ENCODE measurements at places on chromosomes 12 and 14. TPM values are rescaled to one million over a fixed set of nuclear protein-coding genes. Genes with fewer than 3 reads are reported as not detected.

- H3K4me3 ChIP-seq: no peak overlapping the region
- no peaks in the 10 kb centered on the region for H3K27me3 ChIP-seq
- no peaks in the 10 kb centered on the region for H3K4me1 ChIP-seq
- H3K27ac ChIP-seq: no peak overlapping the region
- H3K36me3 ChIP-seq: no peaks in the 10 kb centered on the region
Observed at GRCh38 chr14:79166171-79166570, 996.0 kb downstream of the NRXN3 start.

DNA sequence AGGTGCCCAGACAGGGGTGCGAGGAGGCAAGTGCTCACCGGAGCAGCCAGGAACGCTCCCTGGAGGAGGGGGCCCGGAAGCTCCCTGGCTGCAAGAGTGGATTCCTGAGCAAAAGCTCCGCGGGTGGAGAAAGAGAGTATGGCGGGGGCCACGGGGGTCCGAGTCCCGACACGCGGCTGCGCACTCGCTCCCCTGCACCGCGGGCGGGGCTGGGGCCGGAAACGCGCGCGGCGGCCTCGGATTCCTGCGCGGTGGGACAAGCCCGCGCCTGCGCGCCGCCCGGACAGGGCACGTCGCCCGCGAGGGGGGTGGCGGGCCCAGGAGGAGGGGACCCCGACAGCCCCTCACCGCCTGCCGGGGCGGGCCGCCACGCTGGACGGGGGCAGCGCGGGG is 27.8 kb upstream of the GPR132 start:
- peaks cover 9% of the 10 kb centered on the region for H3K27me3 ChIP-seq

DNA sequence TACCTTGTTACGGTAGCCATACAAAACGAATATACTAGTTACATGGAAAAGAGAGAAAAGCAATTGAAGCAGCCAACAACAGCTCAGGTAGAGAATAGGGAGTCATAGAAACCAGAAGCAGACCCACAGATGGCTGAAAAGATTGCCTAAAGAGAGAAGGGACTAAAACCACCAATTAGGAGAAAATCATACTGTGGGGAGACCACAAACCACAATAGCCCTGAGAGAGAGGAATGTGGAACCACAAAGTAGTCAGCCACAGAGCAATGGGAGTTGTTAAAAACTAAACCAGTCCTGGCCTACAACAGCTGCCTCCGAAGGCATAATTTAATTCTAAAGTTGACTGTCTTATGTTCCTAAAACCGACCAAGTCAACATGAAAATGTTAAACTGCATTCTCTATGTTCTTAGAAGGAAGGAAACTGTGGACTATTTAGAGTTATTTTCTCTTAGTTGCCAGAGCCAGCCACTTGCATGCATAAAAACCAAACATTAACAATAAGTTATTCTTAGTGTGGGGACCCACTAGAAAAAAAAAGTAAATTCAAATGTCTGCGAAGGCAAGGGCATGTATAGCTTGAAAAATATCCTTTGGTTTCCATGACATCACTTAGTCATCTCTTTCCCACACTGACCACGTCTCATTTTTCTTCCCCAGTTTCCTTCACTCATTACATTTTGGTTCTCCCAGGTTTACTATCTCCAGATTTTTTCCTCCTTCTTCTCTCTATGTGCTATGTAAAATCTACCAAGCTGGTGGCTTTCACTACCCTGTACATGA is 398.1 kb downstream of the NOVA1 start:
- H3K36me3 ChIP-seq: no peaks in the 10 kb centered on the region
- no peaks in the 10 kb centered on the region for H3K4me1 ChIP-seq
- H3K27me3 ChIP-seq: peaks cover 10% of the 10 kb centered on the region
- DNase-seq: no peak

DNA sequence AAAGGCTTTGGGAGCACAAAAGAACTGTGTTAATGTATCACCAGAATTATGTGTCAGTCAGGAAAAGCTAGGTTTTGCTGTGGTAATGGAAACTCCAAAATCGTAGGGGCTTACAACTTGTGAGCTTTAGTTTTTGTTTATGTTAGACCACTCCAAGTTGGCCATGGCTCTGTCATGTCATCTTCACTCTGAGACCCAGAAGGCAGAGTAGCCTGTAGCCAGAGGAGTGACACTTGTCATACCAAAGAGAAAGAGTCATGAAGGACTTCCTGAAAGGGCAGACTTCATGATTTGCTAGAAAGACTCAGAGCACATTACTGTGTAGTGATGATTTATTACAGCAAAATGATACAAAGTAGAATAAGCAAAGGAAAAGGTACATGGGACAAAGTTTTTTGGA is 133.6 kb upstream of the SSTR1 start:
- no peak overlapping the region for H3K4me3 ChIP-seq
- no peaks in the 10 kb centered on the region for H3K4me1 ChIP-seq
- no peak overlapping the region for H3K27ac ChIP-seq
- DNase-seq: no peak

DNA sequence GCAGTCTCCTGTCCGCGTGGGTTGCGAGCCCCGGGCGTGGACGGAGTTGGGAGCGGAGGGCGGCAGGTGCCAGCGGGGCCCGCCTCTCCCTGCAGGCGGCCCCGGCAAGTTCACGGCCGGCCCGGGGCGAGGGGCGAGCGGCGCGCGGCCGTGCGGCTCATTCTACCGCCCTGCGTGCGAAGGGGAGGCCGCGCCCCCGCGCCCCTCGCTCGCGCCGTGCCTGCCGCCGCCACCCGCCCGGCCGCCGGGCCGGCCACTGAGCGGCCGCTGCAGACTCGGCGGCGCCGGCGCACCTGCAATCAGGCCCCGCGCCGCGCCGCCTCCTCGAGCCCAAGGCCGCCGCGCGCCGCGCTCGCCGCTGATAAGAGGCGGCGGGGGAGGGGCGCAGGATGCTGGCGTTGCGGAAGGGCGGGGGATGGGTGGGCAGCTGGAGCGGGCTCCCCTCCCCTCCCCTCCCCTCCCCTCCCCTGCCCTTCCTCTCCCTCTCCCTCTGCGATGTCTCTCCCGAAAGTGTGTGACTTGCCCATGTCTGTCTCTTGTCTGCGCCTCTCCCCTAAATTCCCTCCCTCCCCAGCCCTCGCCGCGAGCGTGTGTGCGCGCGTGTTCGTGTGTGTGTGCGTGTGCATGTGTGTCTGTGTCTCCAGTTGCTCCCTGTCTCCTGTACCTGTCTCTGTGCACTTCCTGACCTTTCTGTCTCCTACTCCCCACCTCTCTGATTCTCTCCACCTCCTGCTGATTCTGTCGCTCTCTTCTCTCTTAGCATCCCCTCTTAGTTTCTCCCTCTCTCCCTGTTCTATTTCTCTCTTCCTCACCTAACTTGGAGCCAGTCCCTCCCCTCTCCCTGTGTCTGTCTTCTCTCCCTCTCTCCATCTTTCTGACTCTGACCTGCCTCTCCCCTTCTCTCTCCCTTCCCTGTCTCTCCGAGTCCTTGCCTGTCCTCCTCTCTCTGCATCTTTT is 768.1 kb upstream of the TBX3 start:
- DNase-seq: no peak
- no peaks in the 10 kb centered on the region for H3K36me3 ChIP-seq
- H3K4me3 ChIP-seq: no peak overlapping the region

DNA sequence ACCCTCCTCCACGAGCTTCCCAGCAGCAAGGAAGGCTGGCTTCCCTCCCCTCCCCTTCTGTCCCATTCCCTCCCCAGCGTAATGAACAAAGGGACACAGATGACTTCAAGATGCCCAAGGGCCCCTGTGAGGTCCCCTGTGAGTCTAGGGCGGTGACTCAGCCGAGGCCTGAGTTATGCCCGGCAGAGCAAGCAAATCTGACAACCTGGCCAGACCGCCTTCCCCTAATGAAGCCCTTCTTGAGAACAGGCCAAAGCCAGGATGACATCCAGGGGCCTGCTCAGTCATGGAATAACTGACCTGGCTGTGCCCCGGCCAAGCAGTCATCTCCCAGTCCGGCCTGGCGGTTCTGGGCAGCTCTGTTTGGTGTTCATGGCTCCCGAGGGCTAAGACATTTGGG is 89.2 kb downstream of the DICER1 start:
- no peaks in the 10 kb centered on the region for H3K36me3 ChIP-seq
- H3K27me3 ChIP-seq: peaks cover 9% of the 10 kb centered on the region
- no peaks in the 10 kb centered on the region for H3K4me1 ChIP-seq
- H3K27ac ChIP-seq: no peak overlapping the region
- no peak overlapping the region for H3K4me3 ChIP-seq
- no peak for DNase-seq

CISTR gene
- not detected for total RNA-seq

DNA sequence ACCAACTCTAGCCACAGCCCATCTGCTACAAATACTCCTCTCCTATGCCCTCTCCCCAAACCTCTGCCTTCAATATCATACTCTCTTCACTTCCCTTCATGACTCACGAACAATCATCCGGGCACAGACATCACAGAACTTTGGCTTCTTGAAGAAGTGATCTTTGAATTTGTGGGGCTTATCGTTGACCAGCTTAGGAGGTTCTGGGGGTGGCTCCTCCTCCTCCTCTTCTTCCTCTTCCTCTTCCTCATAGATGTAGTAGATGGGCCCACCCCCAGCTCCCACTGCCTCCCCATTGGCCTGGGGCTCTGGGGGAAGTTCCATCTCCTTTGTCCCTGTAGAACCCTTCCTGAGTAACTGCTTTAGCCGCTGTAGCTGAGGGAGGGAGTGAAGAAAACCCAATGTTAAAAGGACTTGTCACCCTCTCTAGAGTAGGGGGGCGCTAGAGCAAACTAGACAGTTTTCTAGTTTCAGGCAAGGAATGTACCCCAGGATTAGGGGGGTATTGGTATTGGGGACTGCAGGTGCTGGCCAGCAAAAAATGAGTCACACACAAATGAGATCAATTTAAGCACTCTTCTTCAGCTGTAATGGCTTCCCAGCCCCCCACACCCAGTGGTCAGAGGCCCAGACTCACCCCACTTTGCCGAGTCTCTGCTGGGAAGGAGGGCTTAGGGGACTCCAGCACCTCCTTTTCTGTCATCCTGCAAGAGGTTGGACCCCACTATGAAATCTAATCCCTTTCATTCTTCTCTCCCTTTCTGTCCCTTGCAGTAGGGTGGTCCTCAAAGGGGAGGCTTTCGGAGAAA is 1.8 kb downstream of the STAC3 start:
- no peak overlapping the region for H3K27ac ChIP-seq
- peaks cover 9% of the 10 kb centered on the region for H3K36me3 ChIP-seq
- H3K4me1 ChIP-seq: peaks cover 10% of the 10 kb centered on the region
- no peak for DNase-seq

DNA sequence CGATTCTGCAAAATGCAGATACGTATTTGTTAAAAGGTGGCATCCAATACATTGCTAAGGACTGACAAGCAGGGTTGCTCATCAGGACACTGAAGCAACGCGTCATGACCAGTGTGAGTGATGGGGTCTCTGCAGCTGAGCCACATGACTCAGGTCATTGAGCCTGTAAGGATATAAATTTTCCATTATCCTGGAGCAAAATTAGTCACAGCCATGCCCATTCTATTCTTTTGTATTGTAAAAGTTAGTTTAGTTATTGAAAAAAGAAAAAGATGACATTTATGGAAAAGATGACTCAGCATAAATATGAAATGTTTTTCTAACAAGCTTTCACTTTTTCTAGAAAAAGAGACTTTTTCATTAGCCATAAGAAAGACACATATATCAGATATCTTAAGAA is 268.0 kb upstream of the TMEM132C start:
- no peaks in the 10 kb centered on the region for H3K27me3 ChIP-seq
- no peak overlapping the region for H3K4me3 ChIP-seq

GRCh38 chr12:117473856-117474255 is 112.4 kb upstream of the NOS1 start:
- no peaks in the 10 kb centered on the region for H3K36me3 ChIP-seq
- DNase-seq: no peak
- H3K27me3 ChIP-seq: no peaks in the 10 kb centered on the region

- no peak overlapping the region for H3K4me3 ChIP-seq
- peaks cover 16% of the 10 kb centered on the region for H3K4me1 ChIP-seq
- no peak for DNase-seq
Observed at GRCh38 chr12:104372061-104372720, 68.7 kb downstream of the EID3 start.

P2RX4 gene
- total RNA-seq: 19.5 TPM

- no peaks in the 10 kb centered on the region for H3K27me3 ChIP-seq
- no peak for DNase-seq
- H3K4me1 ChIP-seq: no peaks in the 10 kb centered on the region
- H3K4me3 ChIP-seq: no peak overlapping the region
- no peaks in the 10 kb centered on the region for H3K36me3 ChIP-seq
- H3K27ac ChIP-seq: no peak overlapping the region
Observed at GRCh38 chr12:59927032-59927431, 331.2 kb downstream of the SLC16A7 start.

- no peaks in the 10 kb centered on the region for H3K27me3 ChIP-seq
- H3K4me3 ChIP-seq: no peak overlapping the region
- no peak overlapping the region for H3K27ac ChIP-seq
Observed at GRCh38 chr14:85214471-85214870, 315.5 kb upstream of the FLRT2 start.

DNA sequence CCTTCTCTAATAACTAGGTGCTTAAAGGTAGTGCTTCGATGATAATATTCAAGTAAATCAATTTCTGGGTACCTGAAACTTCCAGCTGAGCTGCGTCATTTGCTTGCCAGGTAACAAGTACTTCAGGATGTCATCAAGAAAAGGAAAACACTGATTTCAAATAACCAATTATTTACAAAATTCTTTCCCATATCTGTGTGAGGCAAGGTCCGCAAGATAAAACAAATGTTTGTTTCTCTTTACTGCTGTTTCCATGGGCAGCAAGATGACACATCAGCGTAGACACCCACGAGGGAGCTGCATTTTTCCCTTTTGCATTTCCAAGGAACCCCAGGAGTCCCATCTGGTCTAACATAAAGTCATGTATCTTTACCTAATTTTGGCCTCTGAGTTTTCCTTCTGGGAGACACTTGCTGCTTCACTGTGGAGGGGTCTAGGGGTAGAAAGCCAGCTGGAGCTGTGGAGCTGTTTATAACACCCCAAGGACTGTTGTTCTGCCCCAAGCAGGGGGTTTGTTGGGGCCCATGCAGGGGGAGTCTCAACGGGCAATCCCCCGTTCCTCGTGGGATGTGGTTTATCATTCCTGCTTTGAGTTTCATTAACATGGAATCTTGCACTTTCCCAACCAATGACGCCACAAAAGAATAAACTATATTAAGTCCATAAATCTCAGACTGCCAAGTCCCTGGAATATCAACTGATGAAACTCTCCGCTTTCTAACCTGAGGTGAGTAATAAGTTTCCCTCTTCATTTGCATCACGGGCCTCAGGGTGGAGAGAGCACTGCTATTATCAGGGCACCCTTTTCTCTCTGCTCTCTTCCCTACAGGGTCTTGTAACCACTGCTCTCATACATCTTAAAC is 112.8 kb upstream of the PELI2 start:
- H3K4me3 ChIP-seq: peak overlapping the region; percentile 73
- peaks cover 27% of the 10 kb centered on the region for H3K4me1 ChIP-seq
- H3K36me3 ChIP-seq: no peaks in the 10 kb centered on the region
- no peak for DNase-seq
- H3K27me3 ChIP-seq: peaks cover 6% of the 10 kb centered on the region

DNA sequence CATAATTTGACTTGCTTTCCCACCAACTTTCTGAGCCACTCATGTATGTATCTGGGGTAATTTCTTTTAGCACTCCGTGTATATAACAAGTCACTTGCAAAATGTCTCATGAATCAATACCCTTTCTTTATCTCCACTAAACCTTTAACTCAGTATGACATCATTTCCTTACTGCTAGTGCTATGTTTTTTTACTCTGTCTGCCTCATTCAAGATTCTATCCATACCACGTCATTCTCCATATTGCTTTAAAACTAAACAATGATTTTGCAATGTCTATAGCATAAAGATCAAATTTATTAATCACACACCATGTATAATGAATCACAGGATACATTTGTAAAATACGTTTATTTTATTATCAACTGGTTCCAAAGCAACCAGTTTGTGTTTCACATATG is 178.2 kb downstream of the PIK3C2G start:
- H3K27ac ChIP-seq: no peak overlapping the region
- H3K27me3 ChIP-seq: no peaks in the 10 kb centered on the region
- H3K4me3 ChIP-seq: no peak overlapping the region
- no peaks in the 10 kb centered on the region for H3K4me1 ChIP-seq
- no peaks in the 10 kb centered on the region for H3K36me3 ChIP-seq

Data from activated B cell treated with CpG ODN at 0.5 μM for 24 hours (primary cell).